NCI-H187 (cell line): ENCODE measurements at places on chromosomes 12 and 14.

GRCh38 chr12:33116284-33116683, 219.7 kb upstream of the PKP2 start:
- no peak for DNase-seq

- DNase-seq = no peak
These were observed 469.0 kb upstream of the FOXG1 start for GRCh38 chr14:28297559-28297958.

- DNase-seq = no peak
These were observed 5.5 kb upstream of the CD4 start for GRCh38 chr12:6783828-6784227.

DNA sequence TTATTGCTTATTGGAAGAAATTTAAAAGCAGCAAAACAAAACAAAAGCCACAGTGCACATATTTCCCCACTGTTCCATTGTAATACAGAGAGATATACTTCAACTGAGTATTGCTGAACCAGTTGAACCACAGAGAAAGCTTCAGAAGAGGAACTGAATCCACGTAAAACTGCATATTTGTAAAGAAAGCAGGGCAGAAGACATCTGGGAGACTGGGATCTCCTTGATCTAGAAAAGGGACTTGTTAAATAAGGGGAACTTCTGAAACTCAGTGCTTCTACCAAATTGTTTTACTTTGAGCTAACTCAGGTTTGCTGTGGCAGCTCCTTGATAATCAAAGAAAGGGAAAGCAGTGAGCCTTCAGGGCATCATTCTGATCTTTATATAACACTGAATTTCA, 411.1 kb upstream of the MDGA2 start:
- DNase-seq = no peak

- no peak for DNase-seq
These were observed 81.6 kb upstream of the SINHCAF start for GRCh38 chr12:31407562-31407961.

DNA sequence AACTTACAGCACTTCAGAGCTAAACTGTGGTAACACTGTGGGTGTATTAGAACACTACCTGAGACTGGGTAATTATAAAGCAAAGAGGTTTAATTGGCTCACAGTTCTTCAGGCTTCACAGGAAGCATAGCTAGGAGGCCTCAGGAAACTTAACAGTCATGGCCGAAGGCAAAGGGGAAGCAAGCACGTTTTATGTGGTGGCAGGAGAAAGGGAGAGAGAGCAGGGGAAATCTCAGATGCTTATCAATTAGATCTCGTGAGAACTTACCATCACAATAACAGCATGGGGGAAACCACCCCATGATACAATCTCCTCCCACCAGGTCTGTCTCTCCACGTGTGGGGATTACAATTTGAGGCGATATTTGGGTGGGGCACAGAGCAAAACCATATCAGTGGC, 512.6 kb downstream of the RERGL start:
- DNase-seq = no peak

- no peak for DNase-seq
These were observed 63.3 kb downstream of the ERC1 start for GRCh38 chr12:1054117-1054870.

DNA sequence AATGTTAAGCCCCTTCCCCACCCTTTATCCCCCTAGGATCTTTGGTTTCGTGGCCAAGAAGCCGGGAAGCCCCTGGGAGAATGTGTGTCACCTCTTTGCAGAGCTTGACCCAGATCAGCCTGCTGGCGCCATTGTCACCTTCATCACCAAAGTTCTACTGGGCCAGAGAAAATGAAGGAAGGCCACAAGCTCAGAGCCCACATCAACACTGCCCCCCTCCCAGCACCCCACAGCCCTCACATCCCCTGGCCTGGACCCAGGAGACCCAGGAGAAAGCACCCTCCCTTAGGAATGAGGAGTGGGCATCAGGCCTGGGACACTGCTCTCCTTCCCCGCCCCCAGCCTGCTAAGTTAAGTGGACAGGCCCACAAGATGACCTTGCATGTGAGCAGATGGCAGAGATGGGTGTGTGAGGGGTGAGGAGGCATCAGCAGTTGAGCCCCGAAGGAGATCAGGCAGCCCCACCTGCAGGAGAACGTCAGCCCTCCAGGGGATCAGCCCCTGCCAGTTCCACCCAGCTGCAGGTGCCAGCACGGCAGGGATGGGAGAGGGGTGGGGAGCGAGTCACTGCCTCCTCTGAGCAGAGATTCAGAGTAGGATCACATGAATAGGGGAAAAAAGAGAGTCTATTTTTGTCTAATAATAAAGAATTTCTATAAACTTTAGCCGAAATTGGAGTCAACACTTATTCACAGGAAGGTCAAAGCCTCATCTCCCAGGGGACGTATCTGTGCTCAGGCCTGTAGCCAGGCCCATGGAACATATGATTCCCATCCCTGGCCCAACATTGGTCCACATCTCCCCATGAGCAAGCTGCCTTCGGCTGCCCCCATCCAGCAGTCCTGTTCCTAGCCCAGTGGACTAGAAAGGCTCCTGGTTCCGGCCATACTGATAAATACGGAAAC, 14.1 kb downstream of the TNS2 start:
- DNase-seq = no peak

DNA sequence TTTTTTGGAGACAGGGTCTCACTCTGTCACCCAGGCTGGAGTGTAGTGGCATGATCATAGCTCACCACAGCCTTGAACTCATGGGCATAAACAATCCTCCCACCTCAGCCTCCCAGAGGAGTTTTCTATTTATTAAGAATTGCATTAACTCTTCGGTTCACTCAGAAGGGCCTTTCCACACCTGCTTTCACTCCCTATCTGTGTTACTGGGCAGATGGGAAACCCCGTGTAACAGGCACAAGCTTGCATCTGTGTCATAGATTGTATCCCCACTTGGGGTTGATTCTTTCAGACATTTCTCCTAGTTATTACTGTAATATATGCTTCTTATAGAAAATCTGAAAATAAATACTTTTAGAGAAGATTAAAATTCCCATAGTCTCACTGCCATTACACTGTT, 38.7 kb downstream of the STX2 start:
- DNase-seq = no peak

DNA sequence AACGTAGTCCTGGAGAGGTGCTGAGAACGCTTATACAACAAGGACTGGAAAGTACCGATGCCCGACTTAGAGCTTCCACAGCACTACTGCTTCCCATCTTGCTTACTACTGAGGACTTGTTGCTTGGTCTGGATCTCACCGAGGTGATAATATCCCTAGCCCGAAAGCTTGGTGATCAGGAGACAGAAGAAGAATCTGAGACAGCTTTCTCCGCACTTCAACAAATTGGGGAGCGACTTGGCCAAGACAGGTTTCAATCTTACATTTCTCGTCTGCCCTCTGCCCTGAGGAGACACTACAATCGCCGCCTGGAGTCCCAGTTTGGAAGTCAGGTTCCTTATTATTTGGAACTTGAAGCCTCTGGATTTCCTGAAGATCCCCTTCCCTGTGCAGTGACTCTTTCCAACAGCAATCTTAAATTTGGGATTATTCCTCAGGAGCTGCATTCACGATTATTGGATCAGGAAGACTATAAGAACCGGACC, 1.1 kb downstream of the TOGARAM1 start:
- DNase-seq = no peak

- peak; percentile 38 for DNase-seq
These were observed 37.8 kb downstream of the MYO1H start for GRCh38 chr12:109385339-109386058.

DNA sequence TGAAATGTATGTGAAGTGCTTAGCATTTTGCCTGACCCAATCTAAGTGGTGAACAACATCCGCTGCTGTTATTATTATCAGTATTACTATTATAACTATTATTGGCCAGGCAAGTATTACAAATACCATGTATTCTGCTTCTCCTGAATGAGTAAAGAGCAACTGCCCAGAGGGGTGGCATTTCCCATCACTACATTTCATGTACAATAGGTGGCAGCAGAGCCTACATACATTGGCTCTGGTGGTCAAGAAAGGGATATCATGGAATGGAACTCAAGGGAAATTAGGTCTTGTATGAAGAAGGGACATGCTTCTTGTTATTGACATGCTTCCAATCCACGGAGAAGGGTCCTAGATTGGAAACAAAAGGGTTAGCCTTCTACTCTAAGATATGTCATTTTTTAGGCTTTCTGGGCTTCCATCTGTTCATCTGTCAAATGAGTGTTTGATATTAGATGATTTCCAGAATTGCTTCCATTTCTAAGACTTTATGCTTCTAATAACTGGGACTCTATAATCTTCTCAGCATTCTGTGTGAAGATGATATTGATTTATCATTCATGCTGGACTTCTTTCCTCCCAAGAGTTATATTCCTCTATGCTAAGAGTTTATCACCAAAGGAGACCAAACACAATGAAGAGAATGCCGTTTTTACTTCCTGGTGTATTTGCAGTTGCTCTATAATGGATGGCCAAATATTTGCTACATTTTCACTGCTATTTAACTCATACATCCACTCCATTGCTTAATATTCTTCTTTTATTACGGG, 239.1 kb downstream of the SSPN start:
- peak; percentile 26 for DNase-seq

GRCh38 chr12:13368431-13368830, 171.9 kb downstream of the EMP1 start:
- peak; percentile 27 for DNase-seq

DNA sequence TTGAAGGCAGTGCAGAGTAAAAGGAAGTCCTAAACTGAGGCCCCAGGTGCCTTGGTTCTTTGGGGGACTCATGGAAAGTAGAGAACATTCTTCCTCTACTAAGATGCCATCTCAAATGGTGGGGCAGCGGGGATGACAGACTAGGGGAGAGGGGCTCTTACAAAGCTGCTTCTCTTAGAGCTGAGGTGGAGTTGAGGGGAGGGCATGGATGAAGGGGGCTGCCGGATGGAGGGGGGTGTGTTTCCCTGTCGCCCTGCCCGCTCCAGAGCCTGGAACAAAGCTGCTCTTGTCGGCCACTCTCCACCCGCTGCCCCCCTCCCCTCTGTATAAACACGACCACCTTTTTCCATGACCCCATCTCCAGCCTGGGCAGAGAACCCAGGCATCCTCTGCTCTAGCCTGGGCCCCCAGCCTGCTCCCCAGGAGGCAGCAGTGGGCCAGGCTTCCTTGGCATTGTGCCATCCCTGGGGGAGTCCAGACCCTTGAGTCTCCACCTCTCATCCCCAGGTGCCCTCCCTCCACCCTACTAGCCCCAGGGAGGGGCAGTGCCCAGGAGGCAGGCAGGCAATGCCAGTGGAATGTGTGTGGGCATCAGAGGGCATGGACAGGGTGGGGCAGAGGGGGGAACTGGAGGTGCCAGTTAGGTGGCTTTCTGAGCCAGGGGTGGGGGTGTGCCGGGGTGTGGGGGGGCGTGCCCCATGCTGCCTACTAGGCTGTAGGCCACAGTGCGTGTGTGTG, 1.7 kb downstream of the RARG start:
- no peak for DNase-seq

- no peak for DNase-seq
These were observed 11.7 kb downstream of the PTPN21 start for GRCh38 chr14:88542857-88543795.

DNA sequence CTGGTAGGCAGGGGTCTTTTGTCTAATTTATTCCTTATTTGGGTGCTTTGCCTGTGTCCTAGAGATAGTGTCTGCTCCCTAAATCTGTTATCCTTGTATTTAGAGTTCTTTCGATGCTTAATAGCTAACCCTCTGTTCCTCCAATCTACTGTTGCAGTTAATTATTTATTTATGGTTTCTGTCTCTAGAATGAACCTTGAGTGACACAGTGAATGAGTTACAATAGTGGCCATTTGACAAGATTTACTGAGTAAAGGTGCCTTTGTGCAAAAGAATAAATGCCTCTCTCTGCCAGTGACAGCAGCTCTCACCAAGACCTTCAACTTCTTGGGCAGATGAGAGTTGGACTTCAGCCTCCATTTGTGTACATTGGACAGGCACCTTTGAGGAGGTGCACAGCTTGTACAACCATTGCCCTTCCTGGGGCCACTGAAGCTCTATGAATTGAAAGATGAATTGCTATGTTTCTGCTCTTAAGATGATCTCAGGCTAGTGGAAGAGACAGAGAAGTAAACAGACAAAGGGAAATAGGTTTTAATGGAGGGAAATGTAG, 165.9 kb downstream of the DERA start:
- no peak for DNase-seq

- no peak for DNase-seq
These were observed 27.8 kb downstream of the SMCO2 start for GRCh38 chr12:27474344-27474743.

- DNase-seq = no peak
These were observed 55.1 kb upstream of the PIK3C2G start for GRCh38 chr12:18206198-18206597.

GRCh38 chr14:72699852-72700257, 194.0 kb downstream of the DPF3 start:
- DNase-seq = no peak
